Type B pancreatic cell (in vitro differentiated cells): ENCODE measurements at places on chromosomes 3 and 15. TPM values are rescaled to one million over a fixed set of nuclear protein-coding genes. Genes with fewer than 3 reads are reported as not detected.

Gene XCR1
- total RNA-seq: 3.6 and 13.9 TPM in 2 replicates

Gene IQCF5
- not detected in 2 replicates for total RNA-seq

Gene TPRG1
- total RNA-seq: 11.6 and 24.2 TPM in 2 replicates

Gene CYP19A1
- total RNA-seq: 0.95 and 1.3 TPM in 2 replicates

Gene RTP1
- total RNA-seq: not detected in 2 replicates

Gene CPN2
- total RNA-seq: not detected in 2 replicates

Gene STARD9
- total RNA-seq: 1.2 and 13.7 TPM in 2 replicates

Gene PLA2G4D
- not detected in 2 replicates for total RNA-seq

- H3K27me3 ChIP-seq: no peaks in the 10 kb centered on the region
- no peak overlapping the region for H3K27ac ChIP-seq
- no peaks in the 10 kb centered on the region for H3K4me1 ChIP-seq
- no peak overlapping the region for H3K4me3 ChIP-seq
- H3K36me3 ChIP-seq: no peaks in the 10 kb centered on the region
- no peak for DNase-seq
These were observed 167.9 kb downstream of the PDE8A start for GRCh38 chr15:85149465-85150129.

GRCh38 chr3:148880681-148881080 is 15.6 kb downstream of the CPA3 start:
- H3K36me3 ChIP-seq: no peaks in the 10 kb centered on the region
- no peak for DNase-seq

DNA sequence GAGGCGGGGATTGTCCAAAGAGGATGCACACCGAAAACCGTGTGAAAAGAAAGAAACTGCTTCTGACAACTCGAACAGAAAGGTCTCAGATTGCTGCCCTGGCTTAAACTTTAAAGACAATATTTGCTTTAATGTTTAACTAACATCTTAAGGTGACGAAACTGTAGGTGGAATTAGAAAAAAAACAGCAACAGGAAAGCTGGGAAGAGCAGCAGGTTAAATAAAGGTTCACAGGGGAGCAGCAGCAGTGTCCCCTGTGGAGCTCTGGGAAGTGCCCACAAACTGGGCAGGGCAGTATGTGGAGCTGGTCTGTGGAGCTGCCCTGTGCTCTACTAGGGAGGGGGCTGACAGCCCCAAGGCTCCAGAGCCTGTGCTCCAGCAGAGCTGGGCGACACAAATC is 25.4 kb downstream of the RUVBL1 start:
- peaks cover 15% of the 10 kb centered on the region for H3K36me3 ChIP-seq
- no peak overlapping the region for H3K27ac ChIP-seq
- H3K4me1 ChIP-seq: no peaks in the 10 kb centered on the region
- H3K27me3 ChIP-seq: no peaks in the 10 kb centered on the region

DNA sequence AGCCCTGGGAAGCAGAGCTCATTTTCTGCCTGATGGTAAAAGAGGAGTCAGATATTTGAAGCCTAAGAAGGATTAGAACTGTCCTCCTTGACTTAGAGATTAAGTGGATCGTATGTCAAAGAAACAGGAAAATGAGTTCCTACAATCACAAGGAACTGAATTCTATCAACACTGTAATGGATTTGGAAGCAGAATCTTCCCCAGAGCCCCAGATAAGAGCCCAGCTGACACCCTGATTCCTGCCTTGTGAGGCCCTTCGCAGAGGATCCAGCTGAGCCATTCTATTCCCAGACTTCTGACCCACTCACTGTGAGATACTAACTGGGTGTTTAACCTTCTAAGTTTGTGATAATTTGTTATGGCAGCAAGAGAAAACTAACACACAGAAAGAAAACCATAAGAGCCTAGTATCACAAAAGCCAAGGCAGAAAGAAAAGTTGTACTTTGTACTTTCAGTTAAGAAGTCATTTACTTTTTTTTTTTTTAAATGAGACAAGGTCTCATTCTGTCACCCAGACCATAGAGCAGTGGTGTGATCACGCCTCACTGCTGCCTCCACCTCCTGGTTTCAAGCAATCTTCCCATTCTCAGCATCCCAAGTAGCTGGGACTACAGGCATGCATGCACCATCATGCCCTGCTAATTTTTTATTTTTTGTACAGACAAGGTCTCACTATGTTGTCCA is 61.1 kb upstream of the ZBTB20 start:
- DNase-seq: no peak
- H3K36me3 ChIP-seq: no peaks in the 10 kb centered on the region
- peak overlapping the region; percentile 13 for H3K27ac ChIP-seq
- H3K4me1 ChIP-seq: no peaks in the 10 kb centered on the region
- no peak overlapping the region for H3K4me3 ChIP-seq
- H3K27me3 ChIP-seq: no peaks in the 10 kb centered on the region

DNA sequence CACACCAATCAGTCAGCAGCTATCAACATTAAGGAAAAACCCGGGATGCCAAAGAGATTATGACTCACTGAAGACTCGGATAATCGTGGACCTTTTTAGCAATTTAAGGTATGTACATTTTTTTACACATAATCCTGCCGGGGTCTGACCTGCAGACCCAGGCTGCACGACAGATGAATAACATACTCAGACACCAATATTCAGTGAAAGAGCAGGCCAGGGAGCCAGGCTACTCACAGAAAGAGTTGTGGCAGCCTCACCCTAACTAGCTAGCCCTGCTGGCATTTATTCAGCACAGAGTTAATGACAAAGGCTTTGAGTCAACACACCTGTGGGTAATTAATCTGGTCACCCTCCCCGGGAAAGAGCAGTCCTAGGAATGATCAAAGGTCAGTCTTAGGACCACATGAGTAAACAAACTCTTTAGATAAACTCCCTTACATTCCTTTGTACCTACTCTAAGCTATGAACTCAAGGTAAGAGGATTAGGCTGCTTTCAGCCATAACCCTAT is 727.5 kb downstream of the TBL1XR1 start:
- H3K4me1 ChIP-seq: no peaks in the 10 kb centered on the region
- H3K36me3 ChIP-seq: no peaks in the 10 kb centered on the region
- DNase-seq: no peak
- H3K27ac ChIP-seq: no peak overlapping the region
- H3K4me3 ChIP-seq: no peak overlapping the region
- no peaks in the 10 kb centered on the region for H3K27me3 ChIP-seq

- H3K27ac ChIP-seq: no peak overlapping the region
- peaks cover 8% of the 10 kb centered on the region for H3K27me3 ChIP-seq
- peaks cover 9% of the 10 kb centered on the region for H3K4me1 ChIP-seq
These were observed 61.9 kb upstream of the ABHD17C start for GRCh38 chr15:80633221-80633620.

GRCh38 chr3:119571230-119571629 is 8.1 kb upstream of the ADPRH start:
- peaks cover 5% of the 10 kb centered on the region for H3K27me3 ChIP-seq
- no peak overlapping the region for H3K27ac ChIP-seq
- no peak overlapping the region for H3K4me3 ChIP-seq
- no peaks in the 10 kb centered on the region for H3K36me3 ChIP-seq
- H3K4me1 ChIP-seq: no peaks in the 10 kb centered on the region
- DNase-seq: no peak

DNA sequence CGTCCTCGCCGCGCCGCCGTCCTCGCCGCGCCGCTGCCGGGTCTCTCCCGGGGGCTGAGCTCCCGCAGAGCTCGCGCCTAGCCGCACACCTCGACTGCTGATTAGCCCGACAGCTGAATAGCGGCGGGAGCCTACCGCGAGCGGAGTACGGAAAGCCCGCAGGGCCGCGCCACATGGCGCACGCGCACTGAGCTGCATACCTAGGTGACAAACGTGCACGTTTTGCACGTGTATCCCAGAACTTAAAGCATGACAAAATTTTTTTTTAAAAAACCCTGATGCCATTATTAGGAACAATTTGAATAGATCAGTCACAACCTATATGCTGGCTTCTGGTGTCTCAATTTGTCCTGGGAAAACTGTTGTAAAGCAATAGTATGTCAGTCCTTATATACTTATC is at the start of gene GOLGA8A:
GOLGA8A (minus strand) TSS at position 122 of the 400 bp plus-strand sequence. CDS start 48,117 bp downstream, outside the sequence.
- peaks cover 9% of the 10 kb centered on the region for H3K36me3 ChIP-seq
- H3K27me3 ChIP-seq: peaks cover 11% of the 10 kb centered on the region
- peaks cover 11% of the 10 kb centered on the region for H3K4me1 ChIP-seq
- no peak for DNase-seq
- peak within 1 kb of the TSS; percentile 97 for H3K4me3 ChIP-seq

DNA sequence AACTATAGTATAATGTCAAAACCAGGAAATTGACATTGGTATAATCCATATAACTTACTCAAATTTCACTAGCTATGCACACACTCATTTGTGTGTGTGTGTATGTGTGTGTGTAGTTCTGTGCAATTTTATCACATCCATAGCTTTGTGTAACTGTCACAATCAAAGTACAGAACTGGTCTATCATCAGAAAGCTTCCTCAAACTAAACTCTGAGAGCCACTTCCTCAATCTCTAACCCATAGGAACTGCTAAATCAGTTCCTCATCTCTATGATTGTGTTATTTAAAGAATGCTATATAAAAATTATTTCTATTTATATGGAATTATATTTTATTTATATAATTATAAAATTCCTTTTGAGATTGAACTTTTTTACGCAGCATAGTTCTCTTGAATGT is 18.1 kb downstream of the LNP1 start:
- H3K36me3 ChIP-seq: peaks cover 3% of the 10 kb centered on the region
- no peaks in the 10 kb centered on the region for H3K4me1 ChIP-seq
- no peak for DNase-seq
- no peaks in the 10 kb centered on the region for H3K27me3 ChIP-seq

- no peak overlapping the region for H3K27ac ChIP-seq
- DNase-seq: no peak
- peaks cover 11% of the 10 kb centered on the region for H3K4me1 ChIP-seq
- H3K27me3 ChIP-seq: no peaks in the 10 kb centered on the region
These were observed 289.8 kb downstream of the ARPP21 start for GRCh38 chr3:35929158-35929557.

DNA sequence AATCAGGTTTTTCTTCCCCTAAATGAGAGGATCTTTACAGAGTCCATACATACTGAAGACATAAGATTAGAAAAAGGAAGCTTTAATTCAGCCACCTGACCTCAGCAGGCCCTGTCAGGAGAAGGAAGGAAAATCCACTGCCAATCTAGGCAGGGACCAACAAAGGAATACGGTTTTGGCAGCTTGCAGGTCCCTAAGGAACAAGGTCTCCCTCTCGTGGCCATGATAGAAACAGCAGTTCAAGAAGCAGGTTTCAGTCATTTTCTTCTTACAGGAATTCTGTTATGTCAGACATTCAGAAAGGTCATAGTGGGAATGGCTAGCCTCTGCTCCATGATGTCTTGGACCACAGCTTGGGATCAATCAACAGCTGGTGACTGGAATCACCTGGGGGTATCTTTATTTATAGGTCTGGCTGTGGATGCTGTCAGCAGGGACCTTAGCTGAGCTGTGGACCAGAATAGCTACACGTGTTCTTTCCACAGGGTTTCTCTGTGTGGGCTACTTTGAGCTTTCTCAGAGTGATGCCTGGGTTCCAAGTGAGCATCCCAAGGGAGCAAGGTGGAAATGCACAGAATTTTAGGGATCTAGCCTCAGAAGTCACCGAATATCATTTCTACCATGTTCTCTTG is 9.4 kb upstream of the CMSS1 start:
- H3K27ac ChIP-seq: no peak overlapping the region
- no peak for DNase-seq
- H3K4me3 ChIP-seq: no peak overlapping the region
- peaks cover 5% of the 10 kb centered on the region for H3K27me3 ChIP-seq

DNA sequence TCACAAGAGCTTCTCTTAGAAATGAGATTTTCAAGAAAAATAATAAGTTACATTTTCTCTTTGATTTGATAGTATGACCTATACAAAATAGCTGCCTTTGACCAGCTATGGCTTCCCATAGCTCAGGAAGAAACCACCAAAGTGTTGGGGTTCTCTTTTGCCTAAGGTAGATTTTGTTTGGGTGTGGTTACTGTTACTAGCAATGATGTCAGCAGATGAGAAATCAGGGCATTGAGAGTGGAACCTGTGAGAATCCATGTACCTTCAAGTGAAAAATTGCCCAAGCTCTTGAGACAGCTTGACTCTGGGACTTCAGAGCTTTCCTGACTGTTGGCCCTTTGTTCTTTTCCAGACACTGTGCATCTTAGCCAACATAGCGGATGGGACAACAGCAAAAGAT is 45.6 kb downstream of the NME9 start:
- H3K4me3 ChIP-seq: no peak overlapping the region
- H3K27me3 ChIP-seq: no peaks in the 10 kb centered on the region
- peaks cover 17% of the 10 kb centered on the region for H3K36me3 ChIP-seq
- peaks cover 10% of the 10 kb centered on the region for H3K4me1 ChIP-seq

GRCh38 chr15:71548401-71548807 is 261.9 kb upstream of the NR2E3 start:
- peaks cover 13% of the 10 kb centered on the region for H3K36me3 ChIP-seq
- peaks cover 3% of the 10 kb centered on the region for H3K27me3 ChIP-seq
- peaks cover 50% of the 10 kb centered on the region for H3K4me1 ChIP-seq
- peak overlapping the region; percentile 56 for H3K27ac ChIP-seq
- H3K4me3 ChIP-seq: peak overlapping the region; percentile 77
- DNase-seq: no peak

DNA sequence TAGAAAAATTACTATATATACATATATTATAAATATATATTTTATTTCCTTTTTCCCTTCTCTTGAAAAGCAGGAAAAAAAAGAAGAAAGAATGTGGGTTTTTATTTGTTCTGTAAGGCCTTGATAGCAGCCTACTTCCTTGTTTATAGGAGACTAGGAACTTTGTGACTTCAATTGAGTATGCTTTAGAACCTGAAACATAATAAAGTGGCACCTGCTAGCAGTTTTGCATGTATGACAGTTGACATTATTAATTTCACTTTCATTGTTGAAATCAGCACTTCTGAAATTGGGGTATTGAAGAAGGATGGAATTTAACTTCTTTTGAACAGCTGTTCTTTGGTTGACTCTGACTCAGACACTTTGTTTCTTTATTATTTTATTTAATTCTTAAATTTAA is 56.9 kb downstream of the GLCE start:
- H3K4me3 ChIP-seq: no peak overlapping the region
- DNase-seq: no peak
- no peak overlapping the region for H3K27ac ChIP-seq
- H3K36me3 ChIP-seq: peaks cover 20% of the 10 kb centered on the region
- no peaks in the 10 kb centered on the region for H3K4me1 ChIP-seq

- no peak overlapping the region for H3K27ac ChIP-seq
- no peak overlapping the region for H3K4me3 ChIP-seq
- H3K36me3 ChIP-seq: peaks cover 20% of the 10 kb centered on the region
- H3K27me3 ChIP-seq: no peaks in the 10 kb centered on the region
These were observed 47.4 kb upstream of the SEC22A start for GRCh38 chr3:123154020-123154985.

- H3K27ac ChIP-seq: peak overlapping the region; percentile 88
- H3K36me3 ChIP-seq: peaks cover 3% of the 10 kb centered on the region
- H3K27me3 ChIP-seq: peaks cover under 1% of the 10 kb centered on the region
These were observed 5.1 kb downstream of the PRC1 start for GRCh38 chr15:90989040-90989768.
